ENCODE measurements at places on chromosomes 5 and 9.

DNA sequence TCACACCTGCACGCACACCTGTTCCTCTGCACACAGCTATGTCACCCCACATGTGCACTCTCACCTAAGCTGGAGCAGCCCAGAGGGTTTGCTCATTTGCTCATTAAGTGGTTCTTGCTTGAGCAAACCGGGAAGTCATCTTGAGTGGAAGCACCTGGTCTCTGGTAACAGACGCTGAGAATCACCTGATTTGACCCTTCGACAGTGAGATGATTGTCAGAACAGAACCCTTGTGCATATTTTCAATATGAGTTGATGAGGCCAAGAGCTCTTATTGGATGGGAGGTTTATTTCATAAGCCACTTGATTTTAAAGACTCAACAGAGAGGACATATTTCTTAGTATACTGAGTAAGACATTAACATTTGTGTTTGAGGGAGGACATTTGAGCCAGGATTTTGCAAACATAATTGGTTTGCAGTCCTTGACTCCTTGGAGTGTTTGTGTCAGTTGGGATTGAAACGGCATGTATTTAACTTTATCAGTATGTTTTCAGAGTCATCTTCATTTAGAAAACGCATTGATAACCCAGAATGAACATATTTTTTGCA, 22.1 kb upstream of the LPCAT1 start:
- DNase-seq = no peak

DNA sequence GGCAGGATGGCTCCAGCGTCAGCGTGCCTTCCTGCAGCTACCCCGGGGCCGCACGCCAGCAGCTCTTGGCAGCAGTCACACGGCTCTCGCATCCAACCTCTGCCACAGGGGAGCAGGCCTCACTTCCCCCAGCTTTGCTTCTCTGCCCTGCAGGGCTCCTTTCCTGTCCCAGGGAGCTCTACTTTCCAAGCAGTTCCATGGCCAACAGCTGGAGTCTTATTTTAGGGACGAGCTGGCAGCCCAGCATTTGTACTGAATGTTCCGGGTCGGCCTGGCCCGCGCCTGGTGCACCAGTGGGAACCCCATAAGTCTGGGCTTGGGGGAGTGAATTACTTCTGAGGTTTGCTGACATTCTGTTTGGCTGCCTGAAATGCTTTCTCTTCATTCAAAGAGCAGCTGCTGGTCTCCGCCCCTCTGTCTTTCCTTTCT, 34.6 kb downstream of the GADD45G start:
- DNase-seq = no peak

GRCh38 chr5:131672776-131673175, 37.7 kb upstream of the RAPGEF6 start:
- no peak for DNase-seq

- DNase-seq = no peak
Measured at GRCh38 chr9:132744881-132745755, 74.9 kb downstream of the GTF3C4 start.

GRCh38 chr5:139746691-139747582, 48.7 kb upstream of the PSD2 start:
- peak; percentile 53 for DNase-seq
